ENCODE measurements at places on chromosomes 5 and 9. TPM values are rescaled to one million over a fixed set of nuclear protein-coding genes. Genes with fewer than 3 reads are reported as not detected.

Gene ELOVL7
- 5.6 TPM for total RNA-seq

Gene CYLC2
- total RNA-seq = not detected

Gene HAVCR1
- total RNA-seq = 0.29 TPM

Gene CSF2
- total RNA-seq = not detected

Gene SLC45A2
- total RNA-seq = not detected

Gene ADAMTS6
- 1.3 TPM for total RNA-seq

Gene DNAJC21
- 34.9 TPM for total RNA-seq

Gene VPS13A
- 26.8 TPM for total RNA-seq

Gene SH2D3C
- 28.1 TPM for total RNA-seq

Gene FOXE1
- total RNA-seq = not detected

Gene SLC22A5
- 20.6 TPM for total RNA-seq

Gene TTC23L
- total RNA-seq = not detected

Gene FCN2
- 1.2 TPM for total RNA-seq

Gene ARHGEF37
- total RNA-seq = 3.9 TPM

Gene ASS1
- 304 TPM for total RNA-seq

DNA sequence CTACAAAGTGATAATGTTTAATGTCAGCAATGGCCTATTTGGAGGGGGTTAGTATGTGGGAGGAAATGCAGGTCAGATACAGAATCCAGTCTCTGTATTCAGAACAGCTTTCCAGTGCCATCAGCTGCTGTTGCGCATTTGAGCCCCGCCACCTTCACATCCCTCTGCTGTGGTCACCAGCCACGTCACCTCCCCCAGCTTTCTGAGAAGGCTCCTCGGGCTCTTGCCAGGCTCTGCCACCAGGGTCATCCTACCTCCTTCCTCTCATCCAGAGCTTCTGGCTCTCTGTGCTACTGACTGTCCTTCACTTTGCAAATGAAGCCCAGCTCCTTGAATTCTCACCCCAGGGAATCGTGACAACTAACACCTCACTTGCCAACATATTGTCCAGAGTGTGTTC is 138.8 kb downstream of the PIK3R1 start:
- DNase-seq = no peak

DNA sequence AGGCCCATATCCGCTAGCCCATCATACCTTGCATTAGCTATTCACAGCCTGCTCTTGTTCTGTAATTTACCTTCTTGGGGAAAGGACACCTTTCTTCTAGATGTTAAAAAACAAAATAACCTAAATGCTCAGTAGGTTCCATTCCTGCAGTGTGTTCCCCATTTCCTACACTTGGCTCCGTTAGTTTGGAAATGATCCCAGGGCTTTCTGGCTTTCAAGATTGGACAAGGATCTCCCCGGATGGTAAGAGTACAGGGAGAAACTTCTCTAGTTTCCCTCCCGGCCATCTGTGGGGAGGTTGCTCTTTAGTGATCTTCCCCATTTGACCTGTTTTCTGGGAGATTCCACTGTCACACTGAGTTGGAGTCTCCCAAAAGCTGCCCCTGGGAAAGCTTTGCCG is 27.3 kb upstream of the STC2 start:
- no peak for DNase-seq

- DNase-seq = no peak
Observed at GRCh38 chr5:17679597-17680203, 45.4 kb downstream of the TAF11L14 start.

GRCh38 chr9:84283946-84284345 is 56.6 kb downstream of the SLC28A3 start:
- no peak for DNase-seq

- DNase-seq = no peak
Observed at GRCh38 chr5:38648703-38649291, 92.4 kb upstream of the LIFR start.

DNA sequence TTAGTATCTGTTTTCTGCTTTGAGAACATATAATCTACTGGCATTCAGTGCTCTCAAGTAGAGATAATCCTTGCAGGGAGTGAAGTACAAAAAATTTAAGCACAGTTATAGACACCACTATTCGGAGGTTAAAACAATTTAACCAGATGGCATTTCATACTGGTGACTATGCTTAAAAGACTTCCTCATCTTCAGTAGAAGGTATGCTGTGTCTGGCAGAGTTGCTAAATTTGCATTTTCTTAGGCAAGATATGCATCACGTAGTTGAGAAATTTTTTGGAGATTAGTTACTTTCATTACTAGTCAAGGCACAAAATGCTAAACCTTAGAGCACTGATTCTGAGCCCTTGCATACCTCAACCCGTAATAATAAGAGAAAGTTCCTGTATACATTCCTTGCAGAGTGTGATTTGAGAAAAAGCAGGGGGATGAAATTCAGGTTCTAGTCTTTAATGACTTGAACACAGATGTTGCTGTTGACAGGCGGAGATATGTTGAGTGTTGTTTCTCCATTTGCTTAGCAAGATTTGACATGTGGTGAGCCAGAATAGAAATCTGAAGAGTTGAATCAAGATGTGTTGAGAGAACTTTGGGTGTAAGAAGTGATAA is 70.8 kb upstream of the STARD4 start:
- DNase-seq = no peak

DNA sequence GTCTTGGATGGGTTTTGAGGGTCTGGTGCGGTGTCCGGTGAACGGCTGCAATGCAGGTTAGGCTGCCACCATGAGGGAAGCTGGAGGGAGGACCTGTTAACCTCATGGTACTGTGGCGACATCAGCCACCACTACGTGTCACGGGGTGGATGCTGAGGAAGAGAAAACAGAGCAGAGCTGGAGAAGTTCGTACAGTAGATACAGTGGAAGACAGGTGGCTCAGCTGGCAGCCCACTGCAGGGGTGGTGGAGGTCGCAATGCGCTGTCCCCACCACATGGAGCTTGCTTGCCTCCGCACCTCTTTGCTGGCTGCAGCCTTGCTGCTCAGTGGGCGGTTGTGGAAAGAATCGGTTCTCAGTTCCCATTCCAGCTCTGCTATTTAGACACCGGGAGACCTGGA is 2.8 kb downstream of the DCANP1 start:
- DNase-seq = peak; percentile 73

GRCh38 chr9:33111631-33112030 is 35.2 kb upstream of the SMU1 start:
- DNase-seq = no peak

- no peak for DNase-seq
Observed at GRCh38 chr5:36507332-36507952, 99.0 kb upstream of the SLC1A3 start.

DNA sequence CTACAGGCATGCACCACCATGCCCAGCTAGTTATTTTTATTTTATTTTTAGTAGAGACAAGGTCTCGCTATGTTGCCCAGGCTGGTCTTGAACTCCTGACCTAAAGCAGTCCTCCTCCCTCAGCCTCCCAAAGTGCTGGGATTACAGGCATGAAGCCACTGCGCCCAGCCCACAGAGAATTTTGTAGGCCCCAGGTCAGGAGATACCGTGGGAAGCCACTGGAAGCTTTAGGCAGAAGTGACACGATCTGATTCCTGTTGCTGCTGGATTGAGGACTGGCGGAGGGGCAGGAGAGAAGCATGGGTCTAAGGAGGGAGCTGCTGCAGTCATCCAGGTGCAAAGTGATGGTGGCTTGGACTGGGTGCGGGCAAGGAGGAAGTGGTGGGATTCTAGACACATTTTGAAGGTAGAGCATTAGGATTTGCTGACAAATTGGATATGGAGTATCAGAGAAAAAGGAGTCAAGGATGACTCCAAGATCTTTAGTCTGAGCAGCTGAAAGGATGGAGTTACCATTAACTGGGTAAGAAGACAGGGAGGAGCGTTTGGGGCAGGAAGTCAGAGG is 20.7 kb downstream of the TCF7 start:
- peak; percentile 51 for DNase-seq

DNA sequence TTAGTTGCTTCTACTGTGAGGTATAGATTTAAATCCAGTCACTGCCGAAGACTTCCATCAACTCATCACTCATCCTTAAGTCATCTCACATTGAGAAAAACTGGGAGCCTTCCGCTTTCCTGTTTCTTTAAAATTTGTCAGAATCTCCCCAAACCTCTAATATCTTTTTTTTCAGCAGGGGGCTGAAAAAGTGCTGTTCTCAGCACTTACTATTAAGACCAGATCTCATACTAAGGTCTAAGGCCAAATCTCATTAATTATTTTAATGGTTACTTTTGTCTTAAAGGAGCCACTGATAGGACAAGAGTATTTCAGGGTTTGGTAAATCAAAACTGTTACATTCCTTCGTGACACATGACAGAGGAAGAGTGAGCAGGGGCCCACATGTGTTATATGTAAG is 134.6 kb upstream of the PRSS3 start:
- no peak for DNase-seq

DNA sequence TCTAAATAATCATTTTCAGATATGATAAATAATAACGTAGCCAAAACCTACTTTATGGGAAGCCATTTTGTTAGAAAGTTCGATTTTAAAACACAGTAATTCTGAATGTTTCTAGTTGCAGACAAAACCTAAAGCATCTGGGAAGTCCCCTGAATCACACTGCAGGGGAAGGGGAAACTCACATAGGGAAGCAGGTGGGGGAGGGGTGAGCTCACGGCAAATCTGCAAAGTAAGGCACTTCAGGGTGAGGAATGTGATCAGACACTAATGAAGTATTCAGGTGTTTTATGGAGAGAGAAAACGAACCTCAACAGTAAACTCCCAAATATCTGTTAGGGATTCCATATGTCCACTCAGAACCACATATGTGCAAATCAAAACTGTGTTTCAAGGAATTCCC is 70.7 kb downstream of the EPB41L4A start:
- DNase-seq = no peak

GRCh38 chr5:61327760-61328753 is 4.0 kb upstream of the ZSWIM6 start:
- DNase-seq = no peak

DNA sequence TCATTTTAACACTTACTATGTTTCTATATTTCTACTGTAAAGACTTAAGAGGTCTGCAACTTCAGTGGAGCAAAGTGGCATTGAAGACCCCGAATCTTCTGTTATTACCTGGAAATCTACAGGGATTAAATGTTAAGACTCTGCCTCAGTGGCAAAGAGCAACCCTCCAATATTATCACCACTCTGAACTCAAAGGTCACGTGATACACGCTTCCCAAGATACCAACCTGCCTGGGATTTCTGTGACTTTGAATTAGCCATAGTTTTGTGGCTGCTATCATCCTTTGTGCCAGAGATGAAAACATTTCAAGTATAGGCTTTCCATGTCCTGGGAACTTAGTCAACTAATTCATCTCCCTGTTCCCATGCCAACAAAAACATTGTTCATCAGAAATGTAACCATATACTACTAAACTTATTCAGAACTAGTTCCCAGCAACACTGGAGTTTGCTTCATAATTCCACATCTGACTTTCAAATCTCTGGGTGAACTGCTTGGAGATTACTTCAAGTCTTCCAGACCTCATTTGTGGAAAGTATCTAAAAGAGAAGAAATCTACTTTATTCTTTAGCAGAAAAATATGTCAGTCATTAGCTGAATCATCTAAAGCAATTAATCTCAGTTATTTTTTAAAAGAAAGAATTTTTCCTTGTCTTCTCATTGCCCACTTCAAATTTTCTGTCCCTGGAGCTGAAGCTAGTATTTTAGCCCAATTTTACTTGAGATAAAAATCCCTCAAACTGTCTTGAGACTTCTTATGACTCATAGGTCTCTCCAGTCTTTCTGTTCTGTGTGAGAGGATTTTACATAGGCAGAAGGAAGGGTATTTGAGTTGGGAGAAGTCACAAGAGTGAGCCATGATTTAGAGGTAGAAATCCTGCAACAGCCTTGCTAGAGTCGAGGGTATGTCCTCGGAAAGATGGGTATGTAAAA is 83.0 kb downstream of the ZNF462 start:
- no peak for DNase-seq
